Urinary bladder (tissue), 4 donors: ENCODE measurements at places on chromosomes 11 and 22.

DNA sequence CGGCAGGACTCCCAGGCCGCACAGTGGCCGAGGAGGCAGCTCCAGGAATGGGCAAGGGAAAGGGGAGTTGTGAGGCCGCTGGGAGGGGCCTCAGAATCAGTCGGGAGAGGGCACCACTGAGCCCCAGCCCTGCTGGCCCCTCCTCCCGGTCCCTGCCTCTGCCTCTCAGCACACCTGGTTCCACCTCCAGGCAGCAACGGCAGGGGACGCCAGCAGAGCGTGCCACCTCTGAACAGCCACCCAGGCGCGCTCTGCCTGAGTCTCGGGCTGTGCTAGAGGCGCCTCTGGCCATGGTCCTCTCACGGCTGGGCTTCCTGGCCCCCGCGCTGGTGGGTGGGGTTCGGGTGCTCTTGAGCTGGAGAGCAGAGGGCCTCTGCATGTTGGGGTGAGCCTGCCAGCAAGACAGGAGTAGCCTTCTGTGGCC, 33.0 kb downstream of the MOB2 start:
- no peak for DNase-seq

GRCh38 chr22:42942351-42942750, 72.6 kb downstream of the PACSIN2 start:
- DNase-seq: no peak

DNA sequence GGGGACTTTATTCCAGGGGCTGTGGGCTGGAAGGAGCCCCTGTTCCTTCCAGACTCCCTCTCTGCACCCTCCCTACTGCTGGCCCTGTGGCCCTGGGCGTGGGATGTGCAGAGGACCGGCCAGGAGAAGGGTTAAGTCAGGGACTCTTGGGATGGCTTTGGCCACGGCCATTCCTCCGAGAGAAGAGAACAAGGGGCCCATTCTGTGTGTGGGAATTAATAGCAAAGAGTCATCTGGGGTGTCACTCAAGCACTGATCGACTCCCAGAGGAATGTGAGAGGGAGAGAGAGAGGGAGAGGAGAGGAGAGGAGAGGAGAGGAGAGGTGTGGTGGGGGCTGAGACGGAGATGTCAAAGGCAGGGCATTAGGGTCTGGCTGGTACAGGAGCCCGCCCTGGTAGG, 14.2 kb upstream of the SOX10 start:
- no peak for DNase-seq

GRCh38 chr11:7872890-7873289, 58.2 kb downstream of the OR10A6 start:
- DNase-seq: no peak

GRCh38 chr11:34379079-34379478, 21.3 kb upstream of the ABTB2 start:
- DNase-seq: no peak
